ENCODE measurements at places on chromosomes 12 and 14.

- DNase-seq = no peak
These were observed 34.3 kb upstream of the GAS2L3 start for GRCh38 chr12:100539202-100539601.

DNA sequence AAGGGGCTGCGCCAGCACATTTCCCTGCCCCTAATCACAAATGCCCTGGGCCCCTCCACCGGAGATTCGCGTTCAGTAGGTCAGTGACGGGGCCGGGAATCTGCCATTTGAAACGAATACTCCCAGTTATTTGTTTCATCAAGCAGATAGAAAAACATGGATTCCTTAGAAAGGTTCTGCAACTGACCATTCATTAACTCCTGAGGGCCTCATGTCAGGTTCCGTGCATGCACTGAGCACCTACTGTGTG is 25.6 kb upstream of the UBC start:
- no peak for DNase-seq

DNA sequence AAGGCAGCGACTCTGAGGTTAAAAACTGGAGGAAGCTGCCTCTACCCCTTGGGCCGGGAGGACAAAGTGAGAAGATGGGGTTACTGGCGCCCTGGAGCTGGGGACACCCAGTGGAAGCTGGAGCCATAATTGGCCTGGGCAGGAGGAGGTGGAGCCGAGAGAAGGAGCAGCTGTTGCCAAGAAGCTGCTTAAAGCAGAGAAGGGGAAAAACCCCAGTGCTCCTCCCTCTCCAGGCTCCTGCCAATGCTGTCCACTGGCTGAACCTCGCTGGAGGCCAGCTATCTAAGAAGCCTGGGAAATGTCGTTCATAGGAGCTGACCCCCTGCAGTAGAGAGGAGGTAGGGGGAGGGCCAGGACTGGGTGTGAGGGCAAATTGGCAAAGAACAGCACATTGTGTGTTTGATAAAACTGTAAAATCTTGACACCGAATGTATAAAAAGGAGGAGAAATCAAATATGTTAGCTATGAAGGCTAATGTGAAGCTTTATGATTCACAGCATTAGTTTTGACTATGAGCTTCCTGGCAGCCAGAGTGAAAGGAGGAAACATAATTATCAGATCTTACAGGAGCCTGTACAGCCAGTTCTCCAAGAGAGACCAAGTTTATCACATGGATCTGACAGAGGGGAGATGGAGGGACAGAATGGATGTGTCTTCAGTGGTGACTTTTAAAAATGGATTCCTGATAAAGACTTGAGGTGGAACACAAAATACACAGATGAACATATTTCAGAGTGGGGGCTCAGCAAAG is 9.5 kb downstream of the HHIPL1 start:
- DNase-seq = no peak

DNA sequence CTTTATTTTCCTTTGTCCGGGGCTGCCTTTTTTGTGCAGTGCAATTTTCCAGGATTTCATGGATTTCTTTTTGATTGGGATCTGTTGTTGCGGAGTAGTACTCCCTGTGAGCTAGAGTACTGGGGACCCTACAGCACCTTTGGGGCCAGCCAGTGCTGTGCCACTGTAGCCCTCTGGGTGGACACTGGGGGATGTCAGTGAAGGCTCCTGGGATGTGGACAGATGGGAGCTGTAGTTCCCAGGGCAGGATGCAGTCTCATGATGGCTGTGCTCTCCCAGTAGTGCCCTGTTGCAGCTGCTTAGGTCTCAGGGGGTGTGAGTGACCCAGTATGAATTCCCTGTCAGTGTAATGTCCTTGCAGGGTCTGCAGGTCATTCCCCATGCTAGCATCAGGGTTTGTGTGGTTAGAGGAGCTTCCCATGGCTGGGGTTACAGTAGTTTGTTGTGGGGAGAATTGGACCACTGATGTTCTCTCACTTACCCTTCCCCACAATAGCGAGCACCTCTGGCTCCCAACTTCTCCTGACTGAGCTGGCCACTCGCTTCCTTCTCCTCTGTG is 72.2 kb downstream of the BRMS1L start:
- DNase-seq = no peak

DNA sequence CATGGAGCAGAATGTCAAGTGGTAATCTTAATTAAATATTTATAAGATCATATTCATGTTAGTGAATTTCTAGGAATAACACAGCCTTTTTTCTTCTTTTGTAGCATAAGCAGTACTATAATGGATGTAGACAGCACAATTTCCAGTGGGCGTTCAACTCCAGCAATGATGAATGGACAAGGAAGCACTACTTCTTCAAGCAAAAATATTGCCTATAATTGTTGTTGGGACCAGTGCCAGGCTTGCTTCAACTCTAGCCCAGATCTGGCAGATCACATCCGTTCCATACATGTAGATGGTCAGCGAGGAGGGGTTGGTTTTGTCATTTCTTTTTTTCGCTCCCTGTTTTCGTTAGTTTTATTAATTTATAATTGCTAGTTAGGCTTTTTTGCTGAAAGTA is 23.1 kb downstream of the AEBP2 start:
- no peak for DNase-seq

GRCh38 chr12:104276273-104277131 is 27.0 kb upstream of the EID3 start:
- DNase-seq = no peak

GRCh38 chr14:77645520-77646230 is 29.2 kb upstream of the SPTLC2 start:
- no peak for DNase-seq

- peak; percentile 24 for DNase-seq
These were observed 778 bp downstream of the TCP11L2 start for GRCh38 chr12:106303202-106303820.

DNA sequence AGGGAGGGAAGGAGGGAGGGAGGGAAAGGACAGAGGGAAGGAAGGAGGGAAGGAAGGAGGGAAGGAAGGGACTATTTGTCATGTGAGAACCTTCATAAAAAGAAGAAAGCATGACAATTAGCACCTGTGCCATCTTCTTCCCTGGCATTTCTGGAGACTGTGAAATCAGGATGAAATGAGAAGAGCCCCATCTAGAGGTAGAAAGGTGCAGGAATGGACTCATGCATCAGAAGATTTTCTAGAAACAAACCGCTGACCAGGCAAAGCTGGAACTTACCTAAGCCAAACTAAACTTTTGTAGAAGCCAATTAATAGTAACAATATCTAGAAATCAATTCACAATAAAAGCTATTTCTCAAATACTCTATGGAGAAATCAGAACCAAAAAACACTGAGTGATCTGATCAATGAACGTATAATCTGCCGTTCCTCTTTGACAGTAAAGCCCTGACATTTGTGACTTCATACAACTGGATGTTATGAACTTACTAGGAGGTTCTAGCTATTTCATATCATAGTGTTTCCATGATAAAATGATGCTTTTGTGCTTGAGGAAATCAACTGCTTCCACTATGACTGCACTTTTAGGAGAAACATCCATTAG is 24.4 kb upstream of the CRACR2A start:
- no peak for DNase-seq

DNA sequence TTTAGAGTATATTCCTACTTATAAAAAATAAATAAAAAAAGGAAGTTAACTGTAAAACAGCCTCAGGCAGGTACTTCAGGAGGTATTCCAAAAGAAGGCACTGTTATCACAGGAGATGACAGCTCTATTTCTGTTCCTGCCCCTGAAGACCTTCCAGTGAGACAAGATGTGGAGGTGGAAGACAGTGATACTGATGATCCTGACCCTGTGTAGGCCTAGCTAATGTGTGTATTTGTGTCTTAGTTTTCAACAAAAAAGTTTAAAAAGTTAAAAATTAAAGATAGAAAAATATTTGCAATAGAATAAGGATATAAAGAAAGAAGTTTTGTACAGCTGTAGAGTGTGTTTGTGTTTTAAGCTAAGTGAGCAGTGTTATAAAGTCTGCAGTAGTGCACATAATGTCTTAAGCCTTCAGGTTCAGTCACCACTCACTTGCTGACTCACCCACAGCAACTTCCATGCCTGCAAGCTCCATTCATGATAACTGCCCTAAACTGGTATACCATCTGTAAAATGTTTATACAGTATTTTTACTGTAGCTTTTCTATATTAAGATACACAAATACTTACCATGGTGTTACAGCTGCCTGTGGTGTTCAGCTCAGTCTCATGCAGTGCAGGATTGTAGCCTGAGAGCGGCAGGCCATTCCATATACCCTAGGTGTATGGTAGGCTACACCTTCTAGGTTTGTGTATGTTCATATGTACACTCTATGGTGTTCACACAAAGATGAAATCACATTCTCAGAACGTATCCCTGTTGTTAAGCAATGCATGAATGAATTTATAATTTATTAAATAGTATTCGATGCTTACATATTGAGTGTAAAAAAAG is 121.1 kb downstream of the ANO6 start:
- no peak for DNase-seq

DNA sequence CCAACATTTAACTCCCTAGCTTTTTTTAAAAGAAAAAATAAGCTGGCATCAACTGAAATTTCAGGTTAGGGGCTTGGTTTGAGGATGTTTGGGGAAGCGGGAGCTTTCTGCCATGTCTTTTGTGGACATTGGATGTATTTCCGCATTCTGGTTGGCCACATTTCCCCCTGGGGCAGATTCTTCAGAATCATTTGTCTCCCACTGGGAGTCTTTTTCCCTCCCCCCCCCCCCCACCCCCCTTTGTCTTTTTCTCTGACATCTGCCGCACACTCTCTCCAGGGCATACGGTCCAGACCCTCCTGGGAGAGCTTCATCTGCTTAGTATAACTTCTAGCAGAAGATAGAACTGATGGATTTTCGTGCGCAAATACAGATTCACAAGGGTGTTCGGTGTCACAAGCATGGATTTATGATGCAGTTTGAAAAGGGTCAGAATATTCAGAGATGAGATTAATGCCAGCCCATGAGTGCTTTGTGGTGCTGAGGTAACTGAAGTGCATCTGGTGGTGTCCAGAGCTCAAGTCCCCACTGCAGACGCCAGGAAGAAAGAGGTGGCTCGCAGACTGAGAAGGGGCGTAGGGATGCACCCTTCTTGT is 40.2 kb downstream of the ETV6 start:
- no peak for DNase-seq

GRCh38 chr14:28742171-28742846 is 24.3 kb upstream of the FOXG1 start:
- DNase-seq = no peak

DNA sequence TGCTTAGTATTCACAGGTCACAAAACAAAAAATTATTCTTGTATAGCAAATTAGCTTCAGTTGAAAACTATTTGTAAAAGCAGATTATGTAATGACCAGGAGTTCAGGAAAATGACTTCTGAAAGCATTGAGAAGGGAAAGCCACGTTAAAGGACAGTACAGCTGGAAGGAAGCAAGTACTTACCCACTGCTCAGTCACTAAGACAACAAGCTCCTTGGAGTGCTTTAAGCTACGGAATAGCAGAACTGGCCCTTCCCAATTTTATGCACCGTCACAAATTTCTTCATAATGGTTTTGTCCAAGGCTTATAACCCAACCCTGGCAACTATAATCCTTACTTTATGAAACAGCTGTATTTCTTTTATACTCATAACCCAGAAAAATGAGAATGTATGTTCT is 13.0 kb upstream of the SNAPC1 start:
- DNase-seq = no peak

GRCh38 chr12:111349101-111349747 is 19.7 kb downstream of the PHETA1 start:
- DNase-seq = no peak

DNA sequence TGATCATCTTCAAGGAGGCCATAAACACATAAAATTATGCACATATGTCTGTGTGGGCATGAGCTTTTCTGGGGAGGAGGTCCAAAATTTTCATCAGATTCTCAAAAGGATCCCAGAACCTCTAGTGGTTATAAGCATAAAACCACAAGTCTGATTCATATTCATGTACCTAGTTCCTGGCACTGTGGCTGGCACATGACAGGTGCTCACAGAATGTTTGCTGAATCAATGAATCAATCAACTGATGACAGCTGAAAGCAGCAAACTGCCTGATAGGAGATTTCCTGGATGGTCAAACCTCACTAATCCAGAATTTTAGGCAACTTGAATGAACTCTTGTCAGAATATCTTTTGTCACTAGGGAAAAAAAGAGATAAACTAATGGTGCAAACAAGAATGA is 13.5 kb upstream of the CMKLR1 start:
- no peak for DNase-seq

DNA sequence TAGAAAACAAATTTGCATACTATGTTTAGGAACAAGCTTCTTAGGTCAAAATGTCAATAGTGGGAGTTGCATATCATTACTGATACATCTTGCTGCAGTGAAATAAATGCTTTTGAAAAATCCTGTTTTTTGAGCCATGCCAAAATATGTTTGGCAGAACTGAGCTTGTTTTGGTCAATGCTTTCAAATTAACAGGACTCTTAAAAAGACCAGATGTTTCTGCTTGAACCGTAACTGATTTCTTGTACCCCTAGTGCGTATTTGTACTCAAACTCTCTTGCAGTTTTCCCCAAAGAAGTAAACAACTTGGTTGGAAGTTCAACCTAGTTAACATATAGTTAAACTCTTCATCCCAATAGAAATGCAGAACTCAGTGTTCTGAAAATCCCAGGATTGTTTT is 3.4 kb downstream of the TRHDE start:
- DNase-seq = no peak

- no peak for DNase-seq
These were observed 102.0 kb downstream of the HMGA2 start for GRCh38 chr12:65926119-65926908.

GRCh38 chr12:66662729-66663128 is 16.1 kb downstream of the GRIP1 start:
- no peak for DNase-seq

DNA sequence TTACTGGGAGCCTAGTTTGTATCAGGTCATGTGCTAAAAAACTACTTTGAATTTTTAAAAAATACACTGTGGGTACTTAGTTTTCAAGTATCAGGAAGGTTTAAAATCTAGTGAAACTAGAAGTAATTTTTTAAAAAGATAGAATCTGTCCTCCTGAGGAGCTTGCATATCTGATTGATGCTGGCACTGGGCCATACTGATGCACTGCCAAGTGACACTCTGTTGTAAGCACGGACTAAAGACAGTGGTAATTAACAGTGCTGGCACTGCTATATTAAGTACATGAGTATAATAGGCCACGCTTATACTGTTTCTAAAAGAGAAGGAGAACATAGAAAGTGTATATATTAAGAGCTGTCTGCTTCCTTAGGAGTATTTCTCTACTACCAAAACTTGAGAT is 10.0 kb upstream of the TBC1D30 start:
- no peak for DNase-seq

- DNase-seq = no peak
These were observed 20.2 kb downstream of the TNFAIP2 start for GRCh38 chr14:103143506-103143905.

- DNase-seq = no peak
These were observed 108.6 kb upstream of the CCDC196 start for GRCh38 chr14:66377574-66377973.

DNA sequence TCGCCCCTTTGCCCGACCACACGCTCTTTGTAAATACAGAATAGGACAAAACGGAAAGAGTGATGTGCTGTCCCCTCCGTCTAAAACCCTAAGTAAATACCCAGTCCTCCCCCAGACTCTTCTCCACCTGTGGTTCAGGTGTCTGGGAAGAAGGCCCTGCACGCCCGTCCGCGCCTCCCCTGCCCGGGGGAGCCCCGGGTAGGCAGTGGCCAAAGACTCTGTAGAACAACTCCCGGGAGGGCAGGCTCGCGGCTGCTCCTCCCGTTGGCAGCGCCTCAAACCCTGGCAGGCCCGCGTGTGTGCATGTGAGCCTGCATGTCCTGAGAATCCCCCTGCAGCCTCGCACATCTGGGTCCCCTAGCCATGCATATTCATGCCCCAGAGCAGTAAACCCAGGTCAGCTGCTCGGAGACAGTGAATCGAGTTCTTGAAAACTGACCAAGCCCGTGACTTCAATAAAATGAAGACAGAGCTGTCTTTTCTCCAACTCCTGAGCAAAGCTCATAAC is 165.8 kb downstream of the MON2 start:
- DNase-seq = peak; percentile 25
